ENCODE measurements at places on chromosomes 5 and 9.

- no peak for DNase-seq
Measured at GRCh38 chr5:141529002-141529401, 40.1 kb downstream of the PCDHGC5 start.

DNA sequence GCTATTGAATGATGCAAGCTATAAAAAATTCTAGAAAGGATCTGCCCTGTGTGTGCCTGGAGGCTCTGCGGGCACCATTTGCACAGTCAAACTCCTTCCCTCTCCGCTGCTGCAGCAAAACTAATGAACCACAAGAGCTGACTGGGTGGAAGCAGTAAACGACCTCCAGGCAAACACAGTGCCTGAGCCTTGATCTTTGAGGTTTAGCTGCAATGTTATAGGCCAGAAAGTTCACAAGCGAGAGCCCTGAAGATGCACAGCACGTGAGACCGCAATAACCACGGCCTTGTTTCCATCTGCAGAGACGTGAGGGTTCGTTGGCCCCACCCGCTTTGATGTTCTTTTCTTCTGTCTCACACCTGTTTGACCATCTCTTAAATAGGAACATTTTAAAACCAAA is 69.2 kb upstream of the S1PR3 start:
- DNase-seq, result peak; percentile 96

- DNase-seq, result no peak
Measured at GRCh38 chr5:56712895-56713591, 102.3 kb upstream of the MAP3K1 start.

GRCh38 chr9:73155377-73155776 is 3.7 kb downstream of the ANXA1 start:
- DNase-seq, result no peak

DNA sequence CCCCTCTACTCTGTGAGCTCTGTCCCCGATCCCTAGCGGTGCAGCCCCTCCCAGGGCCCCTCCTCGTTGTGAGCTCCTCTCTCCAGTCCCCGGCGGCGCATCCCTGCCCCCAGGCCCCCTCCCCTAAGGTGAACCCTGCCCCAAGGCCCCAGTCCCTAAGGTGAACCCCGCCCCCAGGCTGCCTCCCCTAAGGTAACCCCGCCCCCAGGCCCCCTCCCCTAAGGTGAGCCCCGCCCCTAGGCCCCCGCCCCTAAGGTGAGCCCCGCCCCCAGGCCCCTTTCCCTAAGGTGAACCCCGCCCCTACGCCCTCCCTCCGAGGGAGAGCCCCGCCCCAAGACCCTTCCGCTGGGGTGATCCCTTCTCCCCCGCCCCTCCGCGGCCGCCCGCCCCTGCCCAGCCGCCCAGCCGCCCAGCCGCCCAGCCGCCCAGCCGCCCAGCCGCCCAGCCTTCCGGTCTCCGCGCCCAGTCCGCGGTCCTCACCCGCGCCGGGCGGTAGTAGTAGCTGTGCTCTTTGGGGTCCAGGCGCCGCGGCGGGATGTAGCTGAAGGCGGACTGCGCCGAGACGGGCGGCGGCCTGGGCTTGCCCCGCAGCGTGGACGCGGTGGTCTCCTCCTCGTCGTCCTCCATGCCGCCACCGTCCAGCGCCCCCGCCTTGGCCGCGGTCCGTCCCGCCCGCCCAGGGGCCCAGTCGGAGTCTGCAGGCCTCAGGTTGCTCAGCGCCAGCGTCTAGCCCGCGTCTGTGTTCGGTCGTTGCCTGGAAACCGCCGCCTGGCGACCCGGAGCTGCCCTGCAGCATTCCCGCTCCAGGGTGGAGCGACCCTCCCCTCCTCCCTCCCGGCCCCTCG is at the start of gene CFAP90:
TSS of gene CFAP90 (minus strand) at position 739 of the 845 bp plus-strand sequence. CDS start at position 627, 112 bp downstream.
- DNase-seq, result no peak

DNA sequence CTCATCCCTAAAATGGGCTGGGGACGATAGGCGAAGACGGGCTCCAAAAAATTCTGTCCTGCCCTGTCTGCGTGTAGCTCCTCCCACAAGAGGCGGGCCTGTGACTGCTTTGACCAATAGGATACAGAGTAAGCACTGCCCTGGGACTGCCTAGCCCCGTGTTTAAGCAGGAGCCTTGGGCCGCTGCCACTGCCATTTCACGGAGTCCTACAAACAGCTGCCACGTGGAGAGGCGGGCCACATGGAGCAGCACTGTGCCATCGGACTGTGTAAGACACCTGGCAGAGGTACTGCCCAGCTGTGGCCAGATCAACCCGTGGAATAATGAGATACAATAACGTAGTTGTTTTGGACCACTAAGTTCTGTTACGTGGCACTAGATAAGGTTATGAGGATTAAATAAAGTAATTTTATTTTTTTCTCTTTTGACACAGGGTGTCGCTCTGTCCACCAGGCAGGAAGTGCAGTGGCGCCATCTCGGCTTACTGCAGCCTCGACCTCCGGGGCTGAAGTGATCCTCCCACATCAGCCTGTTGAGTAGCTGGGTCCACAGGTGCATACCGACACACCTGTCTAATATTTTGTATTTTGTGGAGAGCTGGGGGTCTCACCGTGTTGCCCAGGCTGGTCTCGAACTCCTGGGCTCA is 87.2 kb downstream of the LMNB1 start:
- DNase-seq, result no peak

- DNase-seq, result no peak
Measured at GRCh38 chr5:73214996-73215395, 42.0 kb downstream of the TMEM174 start.

- no peak for DNase-seq
Measured at GRCh38 chr5:61624553-61625136, 292.6 kb downstream of the ZSWIM6 start.

- DNase-seq, result peak; percentile 45
Measured at GRCh38 chr9:130263601-130264413, 1.8 kb upstream of the HMCN2 start.

GRCh38 chr9:119836036-119836435 is 466.8 kb upstream of the BRINP1 start:
- no peak for DNase-seq

- DNase-seq, result no peak
Measured at GRCh38 chr5:91271999-91272398, 111.1 kb downstream of the ARRDC3 start.

- no peak for DNase-seq
Measured at GRCh38 chr5:91416491-91416890, 33.4 kb upstream of the ARRDC3 start.

GRCh38 chr5:159660401-159660800 is 255.9 kb upstream of the ADRA1B start:
- DNase-seq, result no peak

GRCh38 chr5:110346893-110347358 is 379.5 kb downstream of the TMEM232 start:
- no peak for DNase-seq

DNA sequence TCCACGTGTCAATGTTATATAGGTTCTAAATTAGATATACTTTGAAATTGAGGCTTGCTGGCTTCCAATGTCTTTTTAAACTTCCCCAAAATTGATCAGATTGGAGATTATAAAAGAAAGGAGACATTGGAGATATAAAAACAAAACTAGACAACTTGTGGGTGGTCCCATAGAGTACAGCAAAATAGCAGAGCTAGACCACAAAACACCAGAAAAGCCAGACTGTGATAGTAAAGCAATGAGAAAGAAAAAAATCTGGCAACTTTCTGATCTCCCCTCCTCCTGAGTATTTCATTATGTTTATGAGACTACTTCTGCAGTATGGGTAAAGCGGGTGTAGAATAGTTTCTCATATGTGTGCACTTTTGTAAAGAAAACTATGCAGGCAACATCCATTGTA is 713.8 kb upstream of the MEF2C start:
- no peak for DNase-seq

DNA sequence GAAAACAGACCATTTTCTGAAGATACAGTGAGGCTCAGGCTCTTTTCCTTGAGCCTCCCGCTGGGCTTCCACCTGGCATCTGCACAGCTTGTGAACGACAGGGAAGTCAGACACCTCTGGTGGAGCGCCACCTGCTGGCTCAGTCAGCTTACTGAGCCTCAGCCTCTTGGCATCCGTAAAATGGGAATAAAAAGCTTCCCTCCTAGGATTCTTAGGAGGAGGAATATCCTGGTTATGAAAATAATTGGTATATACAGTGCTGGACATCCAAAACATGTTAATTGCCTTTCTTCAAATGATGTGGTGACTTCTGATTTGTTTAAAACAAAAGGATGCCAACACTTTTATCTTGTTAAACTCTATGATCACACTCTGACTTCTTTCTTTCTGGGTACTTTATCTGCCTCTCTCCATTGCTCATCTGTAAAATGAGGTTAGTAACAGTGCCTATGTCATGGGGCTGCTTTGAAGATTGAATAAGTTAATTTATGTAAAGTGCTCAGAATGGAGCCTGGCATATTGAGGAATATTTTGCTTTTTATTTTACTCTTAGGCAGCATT is 67.5 kb downstream of the MAMDC2 start:
- DNase-seq, result peak; percentile 38

- no peak for DNase-seq
Measured at GRCh38 chr9:134942788-134943184, 25.1 kb upstream of the FCN1 start.

DNA sequence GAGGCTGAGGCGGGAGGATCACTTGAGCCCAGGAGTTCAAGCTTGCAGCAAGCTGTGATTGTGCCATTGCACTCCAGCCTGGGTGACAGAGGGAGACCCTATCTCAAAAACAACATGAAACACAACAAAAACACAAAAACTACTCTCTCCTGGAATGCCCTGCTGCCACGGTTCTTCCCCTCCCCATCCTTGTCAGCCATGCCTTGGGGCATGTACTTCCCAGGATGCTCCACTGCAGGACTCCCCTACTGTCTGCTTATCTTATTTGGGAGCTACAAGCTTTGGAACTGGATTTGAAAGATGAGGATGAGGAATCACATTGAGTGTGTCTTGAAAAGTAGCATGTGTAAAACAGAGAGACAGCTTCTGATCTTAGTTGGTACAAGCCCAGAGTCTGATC is 40.1 kb upstream of the KIAA1958 start:
- no peak for DNase-seq

- peak; percentile 19 for DNase-seq
Measured at GRCh38 chr5:88734191-88734640, 148.8 kb downstream of the MEF2C start.

- DNase-seq, result no peak
Measured at GRCh38 chr9:129498451-129499384, 122.2 kb downstream of the C9orf50 start.

- DNase-seq, result no peak
Measured at GRCh38 chr5:96871027-96871399, 5.3 kb upstream of the ERAP2 start.

- no peak for DNase-seq
Measured at GRCh38 chr5:170075696-170076095, 30.0 kb upstream of the FOXI1 start.

GRCh38 chr9:37300620-37301019 is 121.9 kb upstream of the GRHPR start:
- DNase-seq, result no peak

DNA sequence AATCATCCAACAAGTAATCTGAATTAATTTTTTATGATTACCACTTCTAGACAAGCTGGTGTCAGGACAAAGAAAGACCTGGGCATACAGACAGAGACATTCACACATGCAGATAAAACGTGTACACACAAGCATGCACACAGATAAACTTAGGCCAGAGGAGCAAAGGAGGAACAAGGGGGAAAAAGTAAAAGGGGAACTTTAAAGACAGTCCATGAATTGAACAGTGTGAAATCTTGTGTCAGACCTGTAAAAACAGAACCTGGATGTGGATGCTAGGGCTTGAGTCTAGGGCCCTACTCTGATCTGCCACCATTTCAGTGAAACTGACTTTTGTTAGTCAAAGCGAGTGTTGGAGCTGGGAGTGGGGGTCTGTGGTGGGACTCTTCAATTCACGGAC is 11.2 kb upstream of the ZSWIM6 start:
- DNase-seq, result peak; percentile 45

- DNase-seq, result no peak
Measured at GRCh38 chr9:90162819-90163218, 479.8 kb downstream of the DIRAS2 start.

GRCh38 chr5:124923131-124923530 is 176.7 kb upstream of the ZNF608 start:
- no peak for DNase-seq

DNA sequence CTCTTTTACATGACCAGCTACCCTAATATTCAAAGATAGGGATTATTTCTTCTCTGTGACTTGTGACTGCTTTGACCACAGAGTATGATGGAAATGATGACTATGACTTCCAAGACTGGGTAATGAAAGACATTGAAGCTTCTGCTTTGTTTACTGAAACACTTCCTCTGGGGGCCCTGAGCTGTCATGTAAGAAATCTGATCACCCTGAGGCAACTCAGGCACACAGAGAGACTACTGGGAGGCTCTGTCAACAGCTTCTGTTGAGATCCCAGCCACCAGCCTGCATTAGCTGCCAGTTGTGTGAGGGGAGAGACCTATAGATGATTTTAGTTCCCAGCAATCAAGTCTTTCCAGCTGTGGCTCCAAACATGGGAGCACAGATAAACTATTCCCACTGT is 76.5 kb downstream of the KCTD16 start:
- no peak for DNase-seq

DNA sequence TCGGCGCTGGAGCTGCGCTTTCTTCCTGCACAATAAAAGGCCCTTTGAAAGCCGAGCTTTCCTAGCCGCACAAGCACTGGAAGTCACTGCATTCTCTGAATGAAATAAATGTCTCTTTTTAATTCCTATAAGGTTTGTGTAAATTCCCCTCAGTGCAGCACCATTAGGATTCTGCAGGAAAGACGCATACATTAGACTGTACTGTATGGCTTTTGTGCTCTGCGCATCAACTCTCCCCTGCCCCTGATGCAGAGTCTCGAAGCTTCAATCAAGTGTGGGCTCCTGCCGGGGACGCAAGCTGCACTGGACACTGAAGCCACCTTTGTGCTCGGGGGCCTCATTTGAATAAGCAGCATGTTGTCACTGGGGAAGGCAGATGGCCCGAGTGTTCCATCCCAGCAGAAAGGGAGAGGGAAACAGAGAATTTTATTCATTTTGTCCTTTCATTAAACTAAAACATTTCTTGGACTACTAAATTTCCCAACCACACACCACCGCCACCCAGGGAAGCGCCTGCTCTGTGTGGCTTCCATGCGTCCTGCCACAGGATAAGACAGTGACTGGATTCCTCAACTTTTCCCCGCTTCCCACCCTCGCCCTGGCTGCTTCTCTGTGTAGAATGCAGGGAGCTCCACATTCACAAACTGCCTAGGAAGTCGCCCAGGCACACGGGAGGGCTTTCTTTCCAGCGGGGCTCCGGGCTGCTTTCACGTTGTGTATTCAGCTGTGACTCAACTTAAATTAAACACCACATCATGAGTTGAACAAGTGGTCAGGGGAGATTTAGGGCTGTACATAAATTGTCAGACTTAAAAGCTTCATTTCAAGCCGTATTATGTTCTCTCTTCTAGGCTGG is 635.4 kb downstream of the IRX1 start:
- no peak for DNase-seq

- no peak for DNase-seq
Measured at GRCh38 chr5:138668451-138669380, 84.5 kb upstream of the CTNNA1 start.
